ENCODE measurements at places on chromosomes 16 and 17. TPM values are rescaled to one million over a fixed set of nuclear protein-coding genes. Genes with fewer than 3 reads are reported as not detected.

The ABCA10 gene
- not detected for polyA plus RNA-seq

DNA sequence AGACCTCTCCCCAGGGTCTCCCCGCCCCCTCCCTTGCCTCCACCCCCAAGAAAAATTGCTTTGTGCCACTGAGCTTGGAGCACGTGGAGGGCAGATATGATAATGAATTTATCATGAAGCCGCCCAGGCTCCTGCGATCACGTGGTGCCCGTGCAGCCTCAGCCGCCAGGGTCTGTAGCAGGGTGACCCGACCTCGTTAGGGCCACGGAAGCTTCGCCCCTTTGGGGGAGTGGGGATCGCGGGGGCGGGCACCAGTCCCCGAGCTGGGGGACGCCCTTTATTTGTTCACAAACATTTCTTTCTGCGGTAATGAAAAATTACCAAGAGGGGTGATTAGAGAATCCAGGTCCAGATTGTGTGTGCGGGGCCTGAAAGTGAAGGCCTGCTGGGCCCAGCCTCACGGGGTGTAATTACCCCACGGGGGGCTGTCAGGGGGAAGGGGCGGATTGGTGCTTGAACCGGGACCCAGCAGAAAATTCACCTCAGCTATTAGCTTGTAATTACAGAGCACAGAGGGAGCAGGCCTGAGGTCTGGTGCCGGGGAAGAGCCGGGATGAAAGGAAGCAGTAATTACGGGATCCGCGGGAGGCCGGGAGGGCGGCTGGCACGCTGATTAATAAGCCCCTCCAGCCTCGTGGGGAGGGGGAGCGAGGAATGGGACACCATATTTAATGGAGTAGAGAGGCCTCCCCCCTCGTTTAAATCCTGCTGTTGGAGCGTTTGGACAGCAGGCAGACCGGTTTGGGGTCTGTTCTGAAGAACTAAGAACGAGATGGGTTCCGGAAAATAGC is 13.3 kb downstream of the GSE1 start:
- no peak for DNase-seq

The TEKT1 gene
- not detected for polyA plus RNA-seq

The PTGES3L gene
- 0.73 TPM for polyA plus RNA-seq

The OSGIN1 gene
- 10.0 TPM for polyA plus RNA-seq

- peak; percentile 92 for DNase-seq
Measured at GRCh38 chr16:56193951-56194726, 2.9 kb downstream of the GNAO1 start.

GRCh38 chr17:54666559-54666958 is 234.1 kb upstream of the TOM1L1 start:
- no peak for DNase-seq

DNA sequence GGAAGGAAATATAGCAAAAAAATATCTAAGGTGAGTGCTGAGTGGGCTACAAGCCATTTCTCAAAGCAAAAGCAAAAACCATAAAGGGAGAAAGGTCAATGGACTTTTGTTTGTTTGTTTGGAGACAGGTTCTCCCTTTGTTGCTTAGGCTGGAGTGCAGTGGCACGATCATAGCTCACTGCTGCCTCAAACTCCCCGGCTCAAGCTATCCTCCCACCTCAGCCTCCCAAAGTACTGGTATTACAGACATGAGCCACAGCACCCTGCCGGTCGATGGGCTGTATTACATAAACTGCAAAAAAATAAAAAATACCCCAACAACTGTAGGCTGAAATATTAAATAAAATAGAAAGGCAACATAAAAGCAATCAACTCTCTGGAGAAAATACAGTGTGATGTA is 3.5 kb upstream of the RBBP6 start:
- no peak for DNase-seq

- DNase-seq = no peak
Measured at GRCh38 chr16:70294385-70295025, 4.5 kb upstream of the DDX19B start.

DNA sequence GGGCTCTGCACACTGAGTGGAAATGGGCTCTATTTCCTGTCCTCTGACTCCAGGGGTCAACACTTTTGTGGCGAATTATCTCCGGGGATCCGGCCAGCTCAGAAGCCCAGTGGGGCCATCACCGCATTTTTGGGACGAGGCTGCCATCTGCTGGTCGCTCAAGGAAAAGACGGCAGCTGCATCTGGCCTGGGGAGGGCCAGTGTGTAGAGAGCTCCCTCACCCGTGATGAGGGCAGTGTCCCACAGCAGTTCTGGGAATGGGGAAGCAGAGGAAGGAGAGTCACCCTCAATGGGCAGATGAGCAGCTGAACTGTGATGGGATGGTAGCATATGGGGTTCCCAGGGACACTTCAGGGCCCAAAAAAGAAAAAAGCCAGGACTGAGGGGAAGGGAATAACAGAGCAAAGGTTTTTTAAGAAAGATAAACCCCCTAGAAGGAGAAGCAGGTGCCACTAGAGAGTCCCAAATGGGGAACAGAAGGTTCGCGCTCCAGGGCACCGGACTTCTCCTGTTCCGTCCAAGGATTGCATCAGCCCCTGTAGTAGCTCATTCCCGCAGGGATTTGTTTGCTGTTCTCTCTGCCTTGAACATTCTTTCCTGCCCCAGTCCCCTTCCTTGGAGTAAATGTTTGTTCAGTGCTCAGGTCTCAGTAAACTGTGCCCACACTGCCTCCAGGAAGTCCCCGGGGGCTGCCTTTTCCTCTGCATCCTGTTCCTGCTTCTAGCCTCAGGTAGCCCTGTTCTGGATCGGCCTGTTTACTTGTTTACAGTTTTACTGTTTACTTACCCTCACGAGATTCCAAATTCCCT is 9.3 kb upstream of the ABCC12 start:
- DNase-seq = peak; percentile 79

- DNase-seq = no peak
Measured at GRCh38 chr17:15954222-15954621, 9.3 kb downstream of the ADORA2B start.

The SCNN1B gene
- 2.7 TPM for polyA plus RNA-seq

The CMTM2 gene
- polyA plus RNA-seq = 0.32 TPM

DNA sequence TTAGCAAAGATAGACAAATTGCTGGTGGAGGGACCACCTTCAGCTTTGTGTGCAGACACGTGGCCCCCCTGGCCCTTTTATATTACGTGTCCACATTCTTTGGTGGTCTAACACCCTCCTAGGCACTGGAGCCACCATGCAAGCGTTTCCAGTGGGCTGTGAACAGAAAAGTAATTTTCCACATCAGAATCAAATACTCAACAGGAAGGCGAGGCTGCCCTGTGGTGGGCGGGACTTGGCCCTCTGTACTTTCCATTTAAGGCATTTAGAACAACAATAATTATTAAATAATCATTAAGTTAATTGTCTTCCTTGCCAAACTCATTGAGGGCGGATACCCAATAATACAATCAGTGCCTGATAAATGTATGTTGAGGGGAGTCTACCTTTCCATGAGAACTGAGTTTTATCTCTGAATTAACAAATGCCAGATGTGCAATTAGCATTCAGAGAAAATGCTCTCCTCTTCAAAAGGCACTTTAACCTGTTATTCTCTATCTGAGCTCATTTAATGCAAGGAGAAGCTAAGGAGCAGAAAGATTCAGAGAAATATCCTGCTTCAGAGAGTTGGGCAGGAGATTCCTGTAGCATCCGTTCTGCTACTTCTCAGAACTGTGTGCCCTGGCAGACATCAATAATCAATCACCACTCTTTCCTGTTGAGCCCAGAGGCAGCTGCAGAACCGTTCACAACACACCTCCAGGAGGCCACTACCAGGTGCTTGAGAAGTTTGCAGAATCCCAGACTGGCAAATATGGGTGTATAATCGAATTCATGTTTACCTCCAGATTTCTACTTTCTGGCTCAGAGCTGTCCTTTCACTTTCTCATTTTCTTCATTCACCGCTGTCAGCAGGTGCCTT is 109.4 kb downstream of the CMIP start:
- DNase-seq = no peak

- DNase-seq = no peak
Measured at GRCh38 chr16:62213763-62214162, 177.5 kb upstream of the CDH8 start.

The KRT40 gene
- 0.19 TPM for polyA plus RNA-seq

DNA sequence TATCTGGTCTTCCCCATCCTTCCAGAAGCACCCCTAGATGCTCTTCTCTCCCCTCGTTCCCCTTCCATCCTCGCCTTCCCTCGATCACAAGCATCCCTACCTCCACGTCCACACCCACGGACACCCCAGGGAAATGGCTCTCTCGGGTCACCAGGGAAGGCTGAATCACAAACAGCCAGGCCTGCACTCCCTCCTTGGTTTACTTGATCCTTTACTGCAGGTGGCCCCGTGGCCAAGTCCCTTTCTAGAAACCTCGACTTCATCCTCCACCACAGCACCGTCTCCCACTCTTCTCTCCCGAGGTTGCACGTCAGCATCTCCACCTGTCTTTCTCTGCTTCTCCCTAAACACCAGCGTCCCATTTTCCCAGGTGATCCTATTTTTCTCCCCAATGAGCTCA is 6.5 kb upstream of the RBFOX3 start:
- DNase-seq = no peak

DNA sequence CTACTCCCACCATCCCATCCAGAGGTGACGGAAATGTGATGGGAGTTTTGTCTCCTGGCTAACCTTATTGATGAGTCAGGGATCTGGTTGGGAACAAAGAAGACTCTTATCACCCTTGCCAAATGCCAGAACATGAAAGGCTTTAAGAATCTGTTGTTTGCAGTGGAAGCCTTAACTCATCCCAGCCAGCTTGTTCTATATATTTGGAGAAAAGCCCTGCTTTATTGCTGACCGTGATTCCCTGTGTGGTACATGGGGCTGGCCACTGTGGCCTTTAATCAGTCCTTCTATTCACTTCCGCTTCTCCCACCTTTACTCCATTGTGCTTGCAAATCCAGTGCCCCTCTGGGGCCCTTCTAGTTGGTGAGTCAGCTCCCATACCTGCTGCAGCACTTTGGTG is 156.6 kb downstream of the PHKB start:
- DNase-seq = no peak

Measured in hepatocyte (in vitro differentiated cells).